Frontal cortex (tissue), 4 donors: ENCODE measurements at places on chromosomes 16 and 17. TPM values are rescaled to one million over a fixed set of nuclear protein-coding genes. Genes with fewer than 3 reads are reported as not detected.

- DNase-seq, result no peak
These were observed 25.7 kb downstream of the MRC2 start for GRCh38 chr17:62653002-62653825.

GRCh38 chr17:8443756-8444155 is 8.1 kb downstream of the NDEL1 start:
- DNase-seq, result no peak

DNA sequence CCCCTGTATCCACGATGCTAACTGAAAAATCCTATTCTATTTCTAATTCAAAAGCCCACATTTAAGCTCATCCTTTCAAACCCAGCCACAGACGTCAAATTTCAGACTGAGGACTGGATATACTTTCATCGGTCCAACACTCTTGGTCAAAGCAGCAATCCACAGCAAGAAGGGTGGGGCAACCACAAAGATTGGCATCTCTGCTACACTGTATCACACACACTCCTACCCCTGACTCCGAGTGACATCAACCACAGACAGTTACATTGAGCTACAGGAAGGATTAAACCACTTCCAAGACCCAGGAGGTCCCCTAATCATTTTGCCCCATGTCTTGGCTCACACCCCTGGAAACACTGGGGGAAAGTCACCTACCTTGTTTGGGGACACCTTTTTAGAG is 61.3 kb downstream of the GRIN2A start:
- DNase-seq, result no peak

GRCh38 chr16:53915452-53916160 is 211.7 kb downstream of the FTO start:
- no peak for DNase-seq

ELMO3 gene
- 0.41 TPM for total RNA-seq
